Left ventricle myocardium superior (tissue), 1 donor: ENCODE measurements at places on chromosomes 7 and 10.

GRCh38 chr7:137538361-137538762 lies 194.8 kb upstream of the PTN start:
- no peak for DNase-seq

GRCh38 chr10:58140054-58140453 lies 127.6 kb downstream of the IPMK start:
- DNase-seq, result no peak

- DNase-seq, result no peak
Observed at GRCh38 chr10:114678820-114679219, 20.7 kb upstream of the ABLIM1 start.

- no peak for DNase-seq
Observed at GRCh38 chr7:12518920-12519681, 51.4 kb upstream of the SCIN start.

DNA sequence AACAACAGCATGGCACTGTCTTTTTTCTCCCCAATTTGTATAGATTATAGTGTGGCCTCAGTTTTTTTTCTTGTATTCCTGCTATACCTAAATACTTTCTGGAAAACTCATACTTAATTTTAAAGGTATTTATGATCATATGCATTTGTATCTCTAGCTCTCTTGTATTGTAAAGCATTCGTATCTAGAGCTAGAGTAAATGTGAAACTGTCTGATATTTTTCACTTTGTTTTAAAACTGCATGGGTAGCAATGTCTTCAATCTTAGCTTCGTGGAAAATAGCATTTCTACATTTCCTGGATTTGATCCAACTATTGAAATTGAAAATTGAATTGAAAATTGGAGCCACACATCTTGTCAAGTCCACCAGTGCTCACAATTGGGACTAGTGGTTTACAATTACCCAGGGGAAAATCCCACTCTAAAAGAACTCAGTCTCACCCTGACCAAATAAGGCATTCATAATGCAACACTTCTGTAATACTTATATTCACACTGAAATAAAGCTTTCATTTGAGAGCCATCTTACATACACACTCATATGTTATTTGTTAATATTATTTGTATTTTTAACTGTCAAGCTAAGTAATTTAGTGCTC lies 51.3 kb upstream of the KLF6 start:
- DNase-seq, result no peak

- peak; percentile 94 for DNase-seq
Observed at GRCh38 chr10:129963641-129964501, at the start of gene EBF3. TSS of gene EBF3 (minus strand) at chr10:129964274. CDS start at chr10:129963768, 506 bp downstream.

- no peak for DNase-seq
Observed at GRCh38 chr10:47454008-47454779, 29.7 kb downstream of the ANXA8 start.

GRCh38 chr10:76736815-76737618 lies 900.6 kb downstream of the KCNMA1 start:
- DNase-seq, result no peak

- DNase-seq, result no peak
Observed at GRCh38 chr10:26787362-26787761, 73.4 kb downstream of the ABI1 start.
